ENCODE measurements at places on chromosomes 4 and X.

- DNase-seq = no peak
Measured at GRCh38 chr4:58119298-58119697, 1009.1 kb upstream of the IGFBP7 start.

GRCh38 chrX:32966821-32967355 lies 244.5 kb downstream of the DMD start:
- no peak for DNase-seq

- no peak for DNase-seq
Measured at GRCh38 chrX:40938423-40938822, 146.8 kb upstream of the USP9X start.

DNA sequence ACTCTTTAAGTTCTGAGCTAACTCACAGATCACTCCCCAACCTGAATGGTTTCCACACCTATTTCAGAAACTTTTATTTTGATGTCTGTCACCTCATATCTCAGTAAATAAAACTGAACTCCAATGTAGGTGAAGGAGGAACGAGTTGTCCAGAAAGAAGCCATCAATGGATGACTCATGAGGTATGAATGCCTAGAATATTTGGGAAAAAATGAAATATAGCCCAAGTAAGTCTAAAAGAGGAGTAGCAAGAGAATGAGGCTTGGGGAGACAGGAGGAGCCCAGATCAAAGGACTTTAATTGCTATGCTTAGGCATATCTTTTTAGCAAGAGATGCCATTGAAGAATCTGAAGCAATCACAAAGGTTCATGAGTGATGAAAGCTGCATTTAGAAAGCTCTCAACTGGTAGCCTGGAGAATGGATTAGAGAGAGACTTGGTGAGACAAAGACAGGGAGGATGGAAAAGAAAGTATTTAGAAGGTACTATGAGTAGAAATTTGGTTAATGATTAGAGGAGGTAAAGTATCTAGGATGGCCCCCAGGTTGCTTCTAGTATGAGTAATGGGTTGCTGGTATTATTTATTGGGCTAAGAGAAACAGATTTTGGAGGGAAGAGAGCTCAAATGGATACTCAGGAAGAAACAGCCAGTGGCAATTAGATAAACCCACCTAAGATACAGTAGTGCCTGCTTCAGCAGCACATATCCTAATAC lies 39.4 kb downstream of the NOCT start:
- DNase-seq = no peak

DNA sequence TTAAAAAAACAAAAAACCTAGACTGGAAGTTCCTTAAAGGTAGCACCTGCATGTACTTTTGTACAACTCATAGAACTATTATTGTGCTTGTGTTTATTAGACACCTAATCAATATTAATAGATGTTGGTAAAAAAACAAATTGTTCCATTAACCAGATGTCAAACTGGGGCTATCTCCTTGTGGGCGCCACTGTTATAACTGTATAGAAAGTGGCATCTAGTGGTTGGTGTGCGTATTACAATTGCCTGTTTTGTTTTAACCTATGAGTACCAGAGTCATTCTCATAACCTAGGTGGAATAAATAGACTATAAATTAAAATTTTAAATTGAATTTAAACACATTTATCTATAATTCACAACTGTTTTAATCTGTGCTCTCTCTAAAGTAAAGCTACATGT lies 97.4 kb downstream of the COL4A5 start:
- DNase-seq = no peak

DNA sequence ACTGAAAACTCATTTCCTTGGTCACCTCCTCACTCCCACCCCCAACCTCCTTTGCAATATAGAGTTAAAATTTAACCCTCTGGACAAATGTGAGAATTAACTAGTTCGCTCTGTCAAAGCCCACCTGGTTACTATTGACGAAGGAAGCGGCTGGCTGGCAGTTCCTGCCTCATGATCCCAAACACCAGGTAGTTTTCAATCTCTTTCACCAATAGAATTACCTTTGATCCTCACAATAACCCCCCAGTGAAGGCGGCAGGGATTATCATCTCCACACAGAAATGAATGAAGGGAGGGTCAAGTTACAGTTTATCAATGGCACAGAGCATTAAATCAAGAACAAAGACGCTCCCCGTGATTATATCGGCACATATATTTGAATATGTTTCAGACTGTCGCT lies 65.7 kb upstream of the TTC29 start:
- no peak for DNase-seq

DNA sequence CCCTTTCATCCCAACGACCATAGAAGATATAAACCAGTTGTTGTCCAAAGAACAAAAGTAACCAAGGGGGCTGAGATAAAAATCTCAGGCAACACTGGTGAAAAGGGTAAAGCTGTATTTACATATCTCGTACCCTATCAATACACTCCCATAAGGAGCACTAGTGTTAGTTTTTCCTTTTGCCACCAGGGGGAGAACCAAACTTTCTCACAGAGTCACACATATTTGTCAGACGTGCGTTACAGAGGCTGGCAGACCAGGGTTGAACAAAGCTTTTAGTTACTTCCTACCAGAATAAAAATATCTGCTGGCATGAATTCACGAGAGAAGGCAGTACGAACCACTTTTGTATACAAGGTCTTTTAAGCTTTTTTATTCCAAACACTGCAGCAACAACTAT lies 88.3 kb downstream of the AMELX start:
- DNase-seq = peak; percentile 65

DNA sequence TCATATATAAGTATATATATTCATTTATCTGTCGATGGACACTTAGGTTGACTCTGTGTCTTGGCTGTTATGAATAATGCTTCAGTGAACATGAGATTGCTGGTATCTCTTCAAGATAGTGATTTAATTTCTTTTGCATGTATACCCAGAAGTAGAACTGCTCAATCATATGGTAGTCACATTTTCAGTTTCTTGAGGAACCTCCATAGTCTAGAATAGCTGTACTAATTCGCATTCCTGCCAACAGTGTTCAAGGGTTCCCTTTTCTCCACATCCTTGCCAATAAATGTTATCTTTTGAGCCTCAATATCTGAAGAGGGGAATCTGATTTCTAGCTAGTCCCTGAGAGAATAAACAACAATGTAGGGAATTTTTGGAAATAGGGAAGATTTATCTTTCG lies 32.4 kb upstream of the CCNG2 start:
- DNase-seq = no peak

- no peak for DNase-seq
Measured at GRCh38 chr4:74205046-74205445, 47.1 kb downstream of the MTHFD2L start.

GRCh38 chr4:156972379-156973015 lies 898 bp upstream of the PDGFC start:
- DNase-seq = no peak
